ENCODE measurements at places on chromosomes 11 and 22. TPM values are rescaled to one million over a fixed set of nuclear protein-coding genes. Genes with fewer than 3 reads are reported as not detected.

- peaks cover 89% of the 10 kb centered on the region for H3K4me1 ChIP-seq
- H3K36me3 ChIP-seq = no peaks in the 10 kb centered on the region
- no peak for DNase-seq
- no peaks in the 10 kb centered on the region for H3K27me3 ChIP-seq
Observed at GRCh38 chr11:12382451-12382850, 5.1 kb downstream of the PARVA start.

- DNase-seq = no peak
- no peaks in the 10 kb centered on the region for H3K27me3 ChIP-seq
- H3K27ac ChIP-seq = no peak overlapping the region
- H3K36me3 ChIP-seq = peaks cover 6% of the 10 kb centered on the region
Observed at GRCh38 chr22:28064920-28065319, 145.9 kb upstream of the PITPNB start.

GRCh38 chr22:19554834-19555404 lies 30.7 kb upstream of the CLDN5 start:
- no peak for DNase-seq
- H3K27ac ChIP-seq = no peak overlapping the region
- H3K4me3 ChIP-seq = no peak overlapping the region
- H3K4me1 ChIP-seq = no peaks in the 10 kb centered on the region

- no peaks in the 10 kb centered on the region for H3K4me1 ChIP-seq
- no peak overlapping the region for H3K27ac ChIP-seq
- H3K4me3 ChIP-seq = no peak overlapping the region
Observed at GRCh38 chr11:92304271-92304670, 79.7 kb downstream of the FAT3 start.

- no peaks in the 10 kb centered on the region for H3K4me1 ChIP-seq
- peaks cover 21% of the 10 kb centered on the region for H3K36me3 ChIP-seq
- DNase-seq = no peak
- H3K27me3 ChIP-seq = no peaks in the 10 kb centered on the region
Observed at GRCh38 chr11:134207538-134208239, 16.1 kb downstream of the NCAPD3 start.

Gene GLYAT
- total RNA-seq = not detected

GRCh38 chr11:122098261-122098980 lies 17.6 kb downstream of the BLID start:
- H3K4me3 ChIP-seq = peak overlapping the region; percentile 63
- H3K36me3 ChIP-seq = no peaks in the 10 kb centered on the region
- DNase-seq = no peak
- peak overlapping the region; percentile 93 for H3K27ac ChIP-seq

Gene CHRNA10
- total RNA-seq = 0.46 TPM

Gene TEX54
- total RNA-seq = not detected

DNA sequence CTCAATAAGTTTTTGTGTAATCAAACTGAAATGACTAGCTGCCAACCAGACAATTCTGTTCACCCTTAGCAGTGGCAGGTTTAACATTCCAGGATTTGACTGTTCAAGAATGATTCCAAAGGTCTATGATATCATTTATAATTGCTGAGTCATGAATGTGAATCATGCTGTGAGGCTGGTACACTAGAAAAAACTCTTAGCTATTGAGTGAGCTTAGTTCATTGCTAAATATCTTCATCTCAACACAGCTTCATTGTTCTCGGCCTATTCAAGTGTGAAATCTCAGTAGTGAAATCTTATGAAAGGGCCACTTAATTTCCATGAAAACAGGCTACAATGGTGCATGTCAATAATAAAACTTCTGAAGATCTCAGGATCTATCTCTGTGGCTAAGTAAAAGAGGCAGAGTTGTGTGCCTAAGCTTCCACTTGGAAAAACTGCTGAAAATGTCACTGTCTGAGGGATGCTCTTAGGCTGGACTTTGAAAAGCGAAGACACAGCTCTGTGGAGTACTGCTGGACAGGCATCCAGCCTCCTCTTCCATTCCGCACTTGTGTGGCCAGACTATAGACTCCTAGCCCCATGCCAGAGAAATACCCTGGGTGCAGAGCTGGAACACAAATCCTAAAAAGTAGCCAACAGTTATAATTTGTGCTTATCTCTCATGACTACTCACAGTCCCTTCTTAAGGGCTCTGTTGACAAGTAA lies 12.8 kb downstream of the AQP11 start:
- peak overlapping the region; percentile 13 for H3K27ac ChIP-seq
- H3K27me3 ChIP-seq = no peaks in the 10 kb centered on the region
- DNase-seq = no peak
- H3K4me1 ChIP-seq = peaks cover 5% of the 10 kb centered on the region
- H3K36me3 ChIP-seq = peaks cover 21% of the 10 kb centered on the region
- H3K4me3 ChIP-seq = no peak overlapping the region

DNA sequence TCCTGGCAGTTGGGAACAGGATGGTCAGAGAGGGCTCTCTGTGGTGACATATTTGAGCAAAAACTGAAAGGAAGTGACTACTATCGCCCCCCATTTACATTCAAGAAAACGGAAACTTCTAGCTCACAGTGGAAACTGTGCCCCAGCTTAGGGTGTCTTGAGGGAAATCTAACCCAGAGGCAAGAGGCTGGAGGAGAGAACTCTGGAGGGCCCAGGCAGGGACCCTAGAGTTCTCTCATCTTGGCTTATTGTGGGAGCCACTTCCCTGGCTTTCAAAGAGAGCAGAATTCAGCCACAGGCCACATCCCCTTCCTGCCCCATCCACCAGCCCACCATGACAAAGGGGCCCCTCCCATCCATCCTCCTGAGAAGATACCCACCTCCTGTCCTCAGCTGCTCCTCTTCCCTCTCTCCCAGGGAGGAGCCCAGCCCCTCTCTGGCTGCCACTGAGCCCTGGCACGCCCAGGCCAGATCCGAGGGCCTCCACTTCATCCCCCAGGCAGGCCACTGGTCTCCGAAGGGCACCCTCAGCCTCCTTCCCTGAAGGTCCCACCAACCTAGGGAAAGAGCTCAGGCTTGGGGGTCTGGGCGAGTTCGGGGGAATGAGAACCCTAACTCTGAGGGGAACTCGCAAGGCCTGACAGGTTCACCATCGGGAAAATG lies 1.6 kb upstream of the TMPRSS13 start:
- no peak for DNase-seq
- H3K36me3 ChIP-seq = no peaks in the 10 kb centered on the region
- H3K27me3 ChIP-seq = peaks cover 19% of the 10 kb centered on the region
- H3K4me3 ChIP-seq = no peak overlapping the region
- H3K4me1 ChIP-seq = peaks cover 2% of the 10 kb centered on the region

DNA sequence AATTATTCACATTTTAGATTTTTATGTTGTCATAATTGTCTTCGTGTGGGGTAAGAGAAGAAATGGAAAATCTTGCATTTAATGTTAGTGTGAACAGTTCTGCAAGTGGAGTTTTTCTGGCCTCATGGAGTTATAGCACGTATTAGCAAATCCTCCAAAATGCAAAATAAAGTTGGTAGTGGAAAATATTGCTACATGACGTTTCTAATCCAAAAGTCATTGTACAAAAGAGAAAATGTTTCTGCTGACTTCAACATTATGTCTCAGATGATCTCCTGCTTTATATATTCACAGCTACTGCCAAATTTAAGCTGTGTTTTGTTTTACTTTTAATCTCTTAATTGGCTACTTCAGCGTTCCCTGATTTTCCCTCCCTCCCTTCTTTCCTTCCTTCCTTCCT lies 1804.0 kb upstream of the RAG2 start:
- no peaks in the 10 kb centered on the region for H3K36me3 ChIP-seq
- DNase-seq = no peak
- no peaks in the 10 kb centered on the region for H3K4me1 ChIP-seq

Gene MAPK8IP2
- total RNA-seq = 4.2 TPM

GRCh38 chr11:125078516-125079140 lies 15.5 kb downstream of the SLC37A2 start:
- no peak for DNase-seq
- H3K27ac ChIP-seq = no peak overlapping the region
- H3K4me1 ChIP-seq = no peaks in the 10 kb centered on the region
- no peak overlapping the region for H3K4me3 ChIP-seq
- no peaks in the 10 kb centered on the region for H3K27me3 ChIP-seq

All from esophagus muscularis mucosa (tissue), 4 donors.